ENCODE measurements at places on chromosomes 4 and X. TPM values are rescaled to one million over a fixed set of nuclear protein-coding genes. Genes with fewer than 3 reads are reported as not detected.

The SLC26A1 gene
- total RNA-seq, result 0.44 TPM

GRCh38 chrX:40385682-40386081 lies 195.1 kb upstream of the ATP6AP2 start:
- no peak for DNase-seq
- no peak overlapping the region for H3K4me3 ChIP-seq
- no peak overlapping the region for H3K27ac ChIP-seq
- no peaks in the 10 kb centered on the region for H3K36me3 ChIP-seq
- no peaks in the 10 kb centered on the region for H3K4me1 ChIP-seq

GRCh38 chrX:136196691-136197155 lies 49.4 kb downstream of the FHL1 start:
- peaks cover 7% of the 10 kb centered on the region for H3K4me1 ChIP-seq
- no peak overlapping the region for H3K27ac ChIP-seq
- DNase-seq, result no peak
- H3K27me3 ChIP-seq, result no peaks in the 10 kb centered on the region
- no peaks in the 10 kb centered on the region for H3K36me3 ChIP-seq

DNA sequence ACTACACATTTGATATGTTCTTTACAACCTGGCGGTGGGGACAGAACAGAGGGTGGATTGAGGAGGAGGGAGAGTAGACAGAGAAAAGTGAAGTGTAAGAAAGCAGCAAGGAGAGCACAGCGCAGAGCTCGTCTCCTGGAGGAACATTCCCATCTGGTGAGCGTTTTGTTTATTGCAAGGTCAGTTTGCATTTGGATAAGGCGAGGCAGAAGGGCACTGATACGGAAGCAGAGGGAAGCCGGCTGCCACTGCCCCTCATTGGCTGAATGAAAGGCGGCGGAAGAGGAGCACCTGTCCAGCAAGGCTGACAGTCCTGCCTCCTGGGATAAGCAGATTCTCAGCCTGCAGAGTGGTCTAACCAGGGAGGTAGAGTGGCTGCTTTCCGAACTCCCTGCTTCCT lies 83.2 kb downstream of the GPR143 start:
- peaks cover 5% of the 10 kb centered on the region for H3K36me3 ChIP-seq
- no peak overlapping the region for H3K27ac ChIP-seq

GRCh38 chrX:87968118-87968517 lies 450.5 kb downstream of the KLHL4 start:
- no peak overlapping the region for H3K27ac ChIP-seq
- DNase-seq, result no peak
- H3K4me1 ChIP-seq, result no peaks in the 10 kb centered on the region
- H3K4me3 ChIP-seq, result no peak overlapping the region
- no peaks in the 10 kb centered on the region for H3K36me3 ChIP-seq

The FRYL gene
- 111 TPM for total RNA-seq

DNA sequence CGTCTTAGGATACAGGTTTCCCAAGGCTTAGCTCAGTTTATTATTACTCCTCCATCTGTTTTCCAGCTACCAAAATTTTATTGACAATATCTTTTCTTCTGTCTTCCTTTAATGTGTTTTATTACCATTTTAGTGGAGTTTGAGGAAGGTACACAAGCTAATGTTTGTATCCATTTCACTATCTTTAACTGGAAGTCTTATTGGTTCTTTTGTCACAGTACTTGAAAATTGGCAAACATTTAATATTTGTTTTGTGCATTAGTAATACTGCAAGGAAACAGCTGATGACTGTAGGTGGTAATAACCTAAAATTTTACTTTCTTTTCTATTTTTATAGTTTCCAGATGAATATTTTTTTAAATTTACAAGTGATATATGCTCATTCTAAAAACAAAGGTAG lies 9.3 kb upstream of the ARL9 start:
- no peak overlapping the region for H3K27ac ChIP-seq
- H3K36me3 ChIP-seq, result peaks cover 4% of the 10 kb centered on the region
- no peaks in the 10 kb centered on the region for H3K4me1 ChIP-seq
- DNase-seq, result no peak
- H3K27me3 ChIP-seq, result no peaks in the 10 kb centered on the region
- H3K4me3 ChIP-seq, result no peak overlapping the region

The OTC gene
- not detected for total RNA-seq

The FHL1 gene
- 24.3 TPM for total RNA-seq

The DYNLT3 gene
- 29.8 TPM for total RNA-seq

The TEC gene
- 2.5 TPM for total RNA-seq

The UGDH gene
- 18.2 TPM for total RNA-seq

GRCh38 chr4:145938618-145939440 lies at the start of gene ZNF827:
Gene ZNF827 (minus strand): TSS chr4:145938823. CDS start chr4:145938407, 416 bp downstream.
- no peaks in the 10 kb centered on the region for H3K36me3 ChIP-seq
- peak; percentile 64 for DNase-seq
- H3K27me3 ChIP-seq, result no peaks in the 10 kb centered on the region

DNA sequence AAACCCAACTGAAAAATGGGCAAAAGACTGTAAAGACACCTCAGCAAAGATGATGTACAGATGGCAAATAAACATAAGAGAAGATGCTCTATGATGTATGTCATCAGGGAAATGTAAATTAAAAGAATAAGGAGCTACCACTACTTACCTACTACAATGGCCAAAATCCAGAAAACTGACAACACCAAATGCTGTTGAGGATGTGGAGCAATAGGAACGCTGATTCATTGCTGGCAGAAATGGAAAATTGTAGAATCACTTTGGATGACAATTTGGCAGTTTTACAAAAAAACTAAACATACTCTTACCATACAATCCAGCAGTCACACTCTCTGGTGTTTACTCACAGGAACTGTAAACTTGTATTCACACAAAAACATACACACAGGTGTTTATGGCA lies 222.3 kb upstream of the LDB2 start:
- no peak overlapping the region for H3K27ac ChIP-seq
- H3K36me3 ChIP-seq, result no peaks in the 10 kb centered on the region
- no peak overlapping the region for H3K4me3 ChIP-seq
- H3K27me3 ChIP-seq, result no peaks in the 10 kb centered on the region

DNA sequence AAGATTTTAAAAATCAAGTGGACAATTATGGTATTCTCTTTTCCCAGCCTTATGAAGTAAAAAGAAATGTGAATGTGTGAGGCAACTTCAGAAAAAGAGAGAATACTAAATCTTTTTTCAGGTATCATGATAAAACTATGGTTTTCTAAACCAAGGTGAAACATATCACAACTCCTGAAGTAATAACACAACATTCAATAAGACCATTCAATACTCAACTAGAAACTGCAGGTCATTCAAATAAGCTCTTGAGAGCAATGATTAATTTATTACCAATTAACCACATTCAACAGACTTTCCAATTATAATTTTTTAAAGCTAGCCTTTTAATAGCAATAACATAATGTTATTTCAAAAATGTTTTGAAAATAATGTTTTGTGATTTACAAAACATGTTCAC lies 35.8 kb downstream of the SLC10A7 start:
- H3K27ac ChIP-seq, result no peak overlapping the region
- no peak overlapping the region for H3K4me3 ChIP-seq
- peaks cover 6% of the 10 kb centered on the region for H3K4me1 ChIP-seq
- peaks cover 5% of the 10 kb centered on the region for H3K36me3 ChIP-seq

GRCh38 chr4:178344096-178344495 lies 901.9 kb upstream of the AGA start:
- H3K4me1 ChIP-seq, result no peaks in the 10 kb centered on the region
- no peaks in the 10 kb centered on the region for H3K36me3 ChIP-seq
- H3K27me3 ChIP-seq, result no peaks in the 10 kb centered on the region

- peaks cover 69% of the 10 kb centered on the region for H3K4me1 ChIP-seq
- H3K36me3 ChIP-seq, result peaks cover 7% of the 10 kb centered on the region
- no peaks in the 10 kb centered on the region for H3K27me3 ChIP-seq
- no peak for DNase-seq
- no peak overlapping the region for H3K4me3 ChIP-seq
Measured at GRCh38 chrX:1659664-1660461, 45.0 kb downstream of the ASMT start.

GRCh38 chr4:168451331-168451730 lies 29.0 kb downstream of the DDX60L start:
- H3K27me3 ChIP-seq, result no peaks in the 10 kb centered on the region
- H3K27ac ChIP-seq, result no peak overlapping the region
- no peak for DNase-seq
- no peak overlapping the region for H3K4me3 ChIP-seq
- H3K36me3 ChIP-seq, result no peaks in the 10 kb centered on the region

GRCh38 chr4:71411981-71412380 lies 73.2 kb downstream of the SLC4A4 start:
- no peaks in the 10 kb centered on the region for H3K36me3 ChIP-seq
- no peak overlapping the region for H3K27ac ChIP-seq
- no peaks in the 10 kb centered on the region for H3K4me1 ChIP-seq
- H3K27me3 ChIP-seq, result no peaks in the 10 kb centered on the region

GRCh38 chr4:52028970-52029369 lies 8.8 kb upstream of the LRRC66 start:
- H3K27me3 ChIP-seq, result no peaks in the 10 kb centered on the region
- H3K4me3 ChIP-seq, result no peak overlapping the region
- no peak overlapping the region for H3K27ac ChIP-seq
- peaks cover 7% of the 10 kb centered on the region for H3K36me3 ChIP-seq

- peaks cover 7% of the 10 kb centered on the region for H3K27me3 ChIP-seq
- no peak overlapping the region for H3K4me3 ChIP-seq
Measured at GRCh38 chr4:56535915-56536314, 30.3 kb downstream of the ARL9 start.

DNA sequence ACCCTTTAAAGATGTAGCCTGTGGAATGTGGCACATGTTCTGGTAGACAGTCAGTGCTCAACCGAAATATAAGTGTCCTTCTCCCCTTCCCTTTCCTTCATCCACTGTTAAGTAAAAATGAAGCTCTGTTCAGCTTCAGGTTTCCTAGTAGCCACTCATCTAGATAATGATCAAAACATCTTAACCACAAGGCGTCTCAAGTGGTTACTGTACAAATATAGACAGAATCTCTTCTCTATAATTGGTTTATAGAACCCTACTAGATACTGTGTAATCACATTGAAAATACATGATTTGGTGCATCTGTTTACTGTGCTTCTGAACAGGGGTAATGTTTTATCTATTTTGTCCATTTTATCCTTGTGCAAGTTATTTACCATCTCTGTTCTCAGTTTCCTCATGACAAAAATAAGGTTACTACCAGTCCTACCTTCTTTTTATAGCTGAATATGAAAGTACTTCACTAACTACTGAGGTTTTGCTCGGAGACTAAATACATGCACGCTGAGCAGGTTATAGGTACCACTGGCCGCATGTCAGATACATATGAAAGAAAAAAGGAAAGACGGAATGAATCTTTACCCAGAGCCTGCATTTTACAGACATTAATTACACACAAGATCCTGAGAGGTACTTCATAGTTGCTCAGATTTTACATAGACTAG lies 20.3 kb upstream of the SLC25A4 start:
- no peak overlapping the region for H3K4me3 ChIP-seq
- H3K4me1 ChIP-seq, result peaks cover 5% of the 10 kb centered on the region
- H3K27me3 ChIP-seq, result no peaks in the 10 kb centered on the region
- no peak for DNase-seq
- H3K36me3 ChIP-seq, result no peaks in the 10 kb centered on the region

DNA sequence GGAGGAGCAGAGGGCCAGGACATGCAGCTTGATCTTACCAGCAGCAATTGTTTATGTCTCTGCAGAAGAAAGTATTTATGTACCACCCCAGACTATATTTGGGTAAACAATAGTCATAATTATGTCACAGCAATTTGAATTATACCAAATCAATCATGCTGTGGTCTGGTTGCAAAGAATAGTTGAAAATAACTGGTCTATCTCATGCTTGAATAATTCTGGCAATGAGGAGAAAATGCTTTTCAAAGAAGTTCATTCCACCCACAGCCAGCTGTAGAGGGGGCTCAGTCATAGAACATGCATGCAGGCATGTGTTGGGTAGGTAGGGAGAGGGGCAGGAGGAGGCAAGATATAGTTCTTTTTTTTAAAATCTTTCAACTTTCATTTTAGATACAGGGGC lies 399.2 kb downstream of the IL15 start:
- H3K27me3 ChIP-seq, result no peaks in the 10 kb centered on the region
- no peaks in the 10 kb centered on the region for H3K4me1 ChIP-seq
- H3K36me3 ChIP-seq, result no peaks in the 10 kb centered on the region
- no peak overlapping the region for H3K27ac ChIP-seq
- H3K4me3 ChIP-seq, result no peak overlapping the region

The TRPC5OS gene
- total RNA-seq, result not detected

- no peak overlapping the region for H3K27ac ChIP-seq
- no peak overlapping the region for H3K4me3 ChIP-seq
- no peak for DNase-seq
- H3K4me1 ChIP-seq, result no peaks in the 10 kb centered on the region
- no peaks in the 10 kb centered on the region for H3K36me3 ChIP-seq
Measured at GRCh38 chrX:140799216-140799615, 89.7 kb downstream of the LINC00632 start.

GRCh38 chr4:36280555-36280954 lies 861 bp upstream of the DTHD1 start:
- H3K36me3 ChIP-seq, result no peaks in the 10 kb centered on the region
- no peak overlapping the region for H3K4me3 ChIP-seq
- H3K4me1 ChIP-seq, result peaks cover 6% of the 10 kb centered on the region
- DNase-seq, result no peak
- no peaks in the 10 kb centered on the region for H3K27me3 ChIP-seq

The CAPN6 gene
- not detected for total RNA-seq

DNA sequence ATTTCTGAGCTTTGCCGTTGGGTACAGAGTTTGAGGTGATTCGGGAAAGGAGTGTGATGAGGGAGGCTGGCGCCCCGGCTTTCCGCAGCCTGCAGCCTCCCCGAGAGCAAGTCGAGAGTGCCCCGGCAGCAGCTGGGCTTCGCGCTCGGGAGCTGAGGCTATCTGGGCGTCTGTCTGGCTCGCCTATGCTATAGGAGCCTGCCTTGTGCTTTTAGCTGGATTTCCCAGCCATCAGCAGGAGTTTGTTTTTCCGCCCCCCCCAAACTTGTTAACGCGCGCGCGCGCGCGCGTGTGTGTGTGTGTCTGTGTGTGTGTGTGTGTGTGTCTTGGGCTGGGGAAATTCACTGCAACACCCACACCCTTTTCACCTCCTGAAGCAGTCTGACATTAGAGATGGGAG lies 765 bp upstream of the DGKK start:
- H3K4me3 ChIP-seq, result no peak overlapping the region
- no peak overlapping the region for H3K27ac ChIP-seq
- H3K36me3 ChIP-seq, result no peaks in the 10 kb centered on the region
- no peak for DNase-seq

- no peaks in the 10 kb centered on the region for H3K27me3 ChIP-seq
- H3K27ac ChIP-seq, result no peak overlapping the region
- no peak overlapping the region for H3K4me3 ChIP-seq
- H3K36me3 ChIP-seq, result no peaks in the 10 kb centered on the region
Measured at GRCh38 chr4:176653401-176654220, 139.1 kb downstream of the VEGFC start.

The FGF5 gene
- total RNA-seq, result not detected

DNA sequence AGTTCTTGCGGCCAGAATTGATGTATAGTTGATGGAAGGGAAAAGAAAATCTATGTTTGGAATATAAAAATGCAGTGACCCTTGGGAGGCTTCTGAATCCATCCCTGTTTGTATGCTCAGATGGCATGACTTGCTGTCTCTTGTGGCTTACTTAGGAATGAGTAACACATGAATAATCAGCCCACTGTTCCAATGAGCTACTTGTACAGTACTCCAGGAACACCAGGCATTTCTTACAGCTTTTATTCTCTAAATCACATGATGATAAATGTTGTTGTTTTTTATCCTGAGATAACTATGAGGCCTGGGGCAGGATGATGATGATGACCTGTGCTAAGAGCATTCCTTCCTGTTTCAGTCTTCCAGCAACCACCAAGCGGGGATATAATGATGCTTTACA lies 18.9 kb downstream of the TMPRSS11E start:
- no peak overlapping the region for H3K27ac ChIP-seq
- no peak for DNase-seq
- no peaks in the 10 kb centered on the region for H3K4me1 ChIP-seq
- H3K36me3 ChIP-seq, result no peaks in the 10 kb centered on the region
- H3K4me3 ChIP-seq, result no peak overlapping the region

The STPG2 gene
- 0.26 TPM for total RNA-seq

The ITGB1BP2 gene
- 3.4 TPM for total RNA-seq

Measured in T-cell (primary cell).